ENCODE measurements at places on chromosomes 4 and X.

GRCh38 chr4:46554760-46555465, 165.0 kb upstream of the GABRA2 start:
- DNase-seq = no peak

DNA sequence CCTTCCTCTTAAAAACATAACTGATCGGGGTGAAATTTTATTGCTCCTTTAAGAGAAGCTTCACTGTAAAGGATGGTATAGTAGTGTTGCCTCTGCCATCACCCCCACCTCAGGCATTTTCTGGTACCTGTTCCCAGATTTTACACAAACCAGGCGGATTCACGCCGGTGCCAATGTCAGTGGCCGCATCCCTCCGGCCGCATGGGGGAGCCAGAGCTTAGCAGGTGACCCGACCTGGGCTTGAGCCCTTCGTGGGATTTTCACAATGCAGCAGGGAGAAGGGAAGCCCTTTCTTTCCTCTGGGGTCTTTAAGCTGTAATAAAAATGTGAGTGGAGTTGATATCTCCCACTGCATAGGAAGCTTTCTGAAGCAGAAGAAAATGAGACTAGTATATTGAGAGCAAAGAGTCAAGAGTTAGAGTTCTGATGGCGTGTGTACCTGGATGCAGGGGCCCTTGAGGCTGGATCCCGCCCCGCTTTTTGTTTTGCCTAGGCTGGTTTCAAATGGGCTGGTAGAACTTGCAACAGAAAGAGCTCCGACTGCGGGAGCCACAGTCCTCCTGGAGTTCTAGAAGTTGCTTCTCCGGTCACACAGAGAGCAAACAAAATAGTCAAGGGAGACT, 59.4 kb downstream of the POLR2B start:
- peak; percentile 25 for DNase-seq

DNA sequence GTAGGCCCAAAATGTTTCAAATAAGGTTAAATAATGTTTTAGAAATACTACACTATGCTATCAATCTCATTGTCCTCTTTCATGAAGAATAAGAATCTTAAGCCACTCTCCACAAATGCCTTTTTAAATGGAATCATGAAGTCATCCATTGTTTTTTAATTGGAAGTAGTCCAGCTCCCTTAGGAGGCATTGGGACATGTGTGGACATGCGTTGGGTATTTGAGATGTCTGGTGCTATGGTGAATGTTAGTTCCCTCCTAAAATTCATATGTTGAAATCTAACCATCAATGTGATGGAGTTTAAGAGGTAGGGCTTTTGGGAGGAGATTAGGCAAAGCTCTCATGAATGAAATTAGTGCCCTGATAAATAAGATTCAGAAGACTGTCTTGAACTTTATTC, 289.0 kb downstream of the C4orf33 start:
- no peak for DNase-seq

DNA sequence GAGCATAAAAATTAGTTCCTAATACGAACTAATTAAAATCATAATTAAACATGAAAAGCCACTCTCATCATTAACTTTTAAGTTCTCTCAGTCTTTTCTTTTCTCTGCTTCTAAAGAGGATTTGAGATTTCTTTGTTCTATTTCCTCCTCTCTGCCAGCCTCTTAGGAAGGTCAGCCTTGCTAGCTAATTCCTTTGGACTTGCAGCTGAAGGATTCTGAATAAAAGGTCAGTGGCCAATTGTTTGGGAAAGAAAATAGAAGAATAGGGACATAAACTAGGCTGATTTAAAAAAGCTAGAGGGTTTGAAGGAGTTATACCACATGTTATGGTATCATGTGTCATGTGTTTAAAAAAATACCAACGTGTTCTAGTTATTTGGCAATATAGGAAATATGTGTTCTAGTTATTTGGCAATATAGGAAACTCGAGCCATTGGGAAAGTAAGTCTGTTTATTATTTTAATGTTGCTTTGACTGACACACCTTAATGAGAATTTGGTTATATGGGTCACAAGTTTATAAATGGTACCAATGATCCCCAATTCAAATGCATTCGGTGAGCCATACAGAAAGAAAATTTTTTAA, 1668.7 kb upstream of the PCDH7 start:
- no peak for DNase-seq

GRCh38 chr4:83616252-83616651, 80.3 kb downstream of the GPAT3 start:
- no peak for DNase-seq

GRCh38 chr4:65635051-65635821, 35.1 kb downstream of the EPHA5 start:
- no peak for DNase-seq

DNA sequence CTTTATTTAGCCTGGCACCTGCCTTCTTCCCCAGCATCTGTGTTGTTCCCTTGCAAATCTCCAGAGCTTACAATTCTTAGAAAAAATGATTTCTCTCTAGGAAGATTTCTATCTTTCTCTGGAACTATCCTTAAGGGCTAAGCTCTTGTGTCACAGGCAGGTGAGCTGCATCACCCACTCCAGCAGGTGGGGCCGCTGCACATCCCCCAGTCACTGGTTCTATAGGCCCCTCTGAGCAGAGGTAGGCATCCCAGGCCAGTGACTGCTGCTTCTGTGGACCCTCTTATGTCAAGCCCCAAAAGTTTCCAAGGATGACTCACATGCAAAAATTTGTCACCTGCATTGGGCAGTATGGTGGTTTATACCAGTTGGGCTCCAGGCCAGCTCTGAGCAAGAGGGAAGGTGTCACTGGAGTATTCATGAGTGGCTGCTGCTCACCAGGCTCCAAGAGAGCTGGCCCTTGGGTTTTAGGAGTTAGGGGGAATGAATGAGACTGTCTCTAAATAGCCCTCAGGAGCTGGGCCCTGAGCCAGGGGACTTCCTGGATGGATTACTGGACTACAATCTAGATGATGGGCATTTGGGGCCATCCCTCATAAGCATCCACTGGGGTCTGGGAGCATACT, 208.1 kb upstream of the EOLA2 start:
- DNase-seq = peak; percentile 33

GRCh38 chrX:71439420-71439819, 73.3 kb downstream of the TAF1 start:
- no peak for DNase-seq

DNA sequence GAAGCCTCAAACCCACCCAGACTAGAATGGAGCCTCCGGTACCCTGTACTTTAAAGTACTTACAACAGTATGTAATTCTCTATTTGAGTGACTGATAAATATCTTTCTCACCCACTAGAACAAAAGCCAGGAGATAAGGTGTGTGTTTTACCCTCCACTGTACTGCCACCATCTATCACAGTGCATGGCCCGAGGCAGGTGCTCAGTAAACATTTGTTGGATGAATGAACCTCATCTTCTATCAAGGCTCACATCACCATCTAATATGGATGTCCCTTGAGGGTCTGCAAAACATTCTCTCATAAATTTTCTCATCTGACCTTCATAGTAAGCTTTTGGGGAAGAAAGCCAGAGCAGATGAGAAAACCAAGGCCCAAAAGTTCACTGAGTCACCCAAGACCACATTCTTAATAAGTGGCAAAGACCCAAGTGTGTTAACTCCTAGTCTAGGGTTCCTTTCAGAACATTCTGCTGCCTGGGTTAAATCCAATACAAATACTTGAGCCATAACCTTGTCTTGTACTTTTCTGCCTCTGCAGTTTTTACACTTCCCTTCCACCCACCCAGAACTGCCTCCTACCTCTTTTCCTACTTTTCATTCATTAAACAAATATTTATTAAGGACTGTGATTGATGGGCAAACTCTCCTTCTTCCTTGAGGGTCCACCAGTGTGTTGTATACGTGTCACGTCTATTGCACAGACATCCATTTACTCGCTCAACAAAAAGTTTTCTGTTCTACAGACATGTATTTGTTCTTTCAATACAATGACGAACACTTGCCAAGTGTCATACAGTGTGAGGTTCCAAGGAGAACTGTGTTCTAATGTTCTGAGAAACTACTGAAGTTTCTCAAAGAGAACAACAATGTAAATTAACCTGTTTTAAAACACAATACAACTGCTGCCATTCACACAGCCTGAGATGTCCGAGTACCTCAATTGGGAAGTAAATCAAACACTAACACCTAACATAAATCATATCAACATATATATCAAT, 35.7 kb downstream of the APBB2 start:
- DNase-seq = no peak

DNA sequence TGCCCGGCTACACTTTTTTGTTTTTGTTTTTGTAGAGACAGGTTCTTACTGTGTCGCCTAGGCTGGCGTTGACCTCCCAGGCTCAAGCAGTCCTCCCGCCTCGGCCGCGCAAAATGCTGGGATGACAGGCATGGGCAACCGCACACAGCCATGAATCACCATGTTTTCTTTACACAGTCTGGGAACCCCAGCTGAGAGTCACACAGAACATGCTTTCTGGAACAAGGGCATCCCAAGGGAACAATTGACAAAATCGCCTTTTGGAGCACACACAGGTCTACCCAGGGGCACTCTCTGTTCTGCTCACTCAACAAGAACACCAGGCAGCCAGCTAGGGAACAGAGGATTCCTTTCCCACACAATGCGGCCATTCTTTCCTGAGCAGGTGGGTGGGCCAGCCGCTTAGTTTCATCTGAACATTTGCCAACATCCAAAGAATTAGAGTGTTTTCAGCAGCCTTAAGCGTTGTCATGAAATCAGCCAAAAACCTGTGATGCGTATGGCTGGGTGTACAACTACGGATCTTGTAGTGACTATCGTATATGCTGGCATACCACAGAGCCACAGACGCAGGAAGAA, 15.7 kb downstream of the PRKX start:
- peak; percentile 32 for DNase-seq

DNA sequence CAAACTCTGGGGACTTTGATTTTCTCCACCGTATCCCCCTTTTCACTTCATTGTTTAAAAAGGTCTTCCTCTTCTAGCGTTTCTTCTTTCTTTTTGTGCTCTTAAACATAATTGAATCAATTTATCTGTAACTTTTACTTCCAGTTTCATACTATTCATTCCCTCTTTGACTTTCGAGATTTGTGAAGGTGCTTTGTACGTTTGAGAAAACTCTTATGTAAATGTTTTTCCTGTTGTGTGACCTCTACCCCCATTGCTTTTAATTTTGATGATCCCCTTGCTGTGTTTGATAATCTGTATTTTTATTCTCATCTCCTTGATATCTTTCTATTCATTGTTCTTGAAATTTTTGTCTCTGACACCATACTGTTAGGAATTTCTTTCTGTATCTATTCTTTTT, 4.8 kb downstream of the USP38 start:
- no peak for DNase-seq

DNA sequence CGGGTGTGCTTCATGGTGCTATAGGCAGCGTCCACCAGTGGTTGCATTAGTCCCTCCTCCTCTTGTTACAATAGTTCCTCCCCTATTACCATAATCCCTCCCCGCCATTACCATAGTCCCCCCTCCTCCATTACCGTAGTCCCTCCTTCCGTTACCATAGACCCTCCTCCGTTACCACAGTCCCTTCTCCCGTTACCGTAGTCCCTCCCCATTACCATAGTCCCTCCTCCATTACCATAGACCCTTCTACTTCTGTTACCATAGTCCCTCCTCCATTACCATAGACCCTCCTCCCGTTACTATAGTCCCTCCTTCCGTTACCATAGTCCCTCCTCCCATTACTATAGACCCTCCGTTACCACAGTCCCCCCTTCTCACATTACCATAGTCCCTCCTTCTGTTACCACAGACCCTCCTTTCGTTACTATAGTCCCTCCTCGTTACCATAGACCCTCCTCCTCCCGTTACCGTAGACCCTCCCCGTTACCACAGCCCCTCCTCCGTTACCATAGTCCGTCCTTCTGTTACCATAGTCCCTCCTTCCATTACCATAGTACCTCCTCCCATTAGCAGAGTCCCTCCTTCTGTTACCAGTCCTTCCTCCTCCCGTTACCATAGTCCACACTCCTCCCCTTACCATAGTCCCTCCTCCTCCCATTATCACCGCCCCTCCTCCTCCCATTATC, 129.6 kb downstream of the DHRSX start:
- no peak for DNase-seq

- peak; percentile 96 for DNase-seq
Measured at GRCh38 chr4:165398570-165398969, 19.8 kb downstream of the CPE start.

GRCh38 chrX:100625985-100626491, 10.6 kb downstream of the TSPAN6 start:
- no peak for DNase-seq

DNA sequence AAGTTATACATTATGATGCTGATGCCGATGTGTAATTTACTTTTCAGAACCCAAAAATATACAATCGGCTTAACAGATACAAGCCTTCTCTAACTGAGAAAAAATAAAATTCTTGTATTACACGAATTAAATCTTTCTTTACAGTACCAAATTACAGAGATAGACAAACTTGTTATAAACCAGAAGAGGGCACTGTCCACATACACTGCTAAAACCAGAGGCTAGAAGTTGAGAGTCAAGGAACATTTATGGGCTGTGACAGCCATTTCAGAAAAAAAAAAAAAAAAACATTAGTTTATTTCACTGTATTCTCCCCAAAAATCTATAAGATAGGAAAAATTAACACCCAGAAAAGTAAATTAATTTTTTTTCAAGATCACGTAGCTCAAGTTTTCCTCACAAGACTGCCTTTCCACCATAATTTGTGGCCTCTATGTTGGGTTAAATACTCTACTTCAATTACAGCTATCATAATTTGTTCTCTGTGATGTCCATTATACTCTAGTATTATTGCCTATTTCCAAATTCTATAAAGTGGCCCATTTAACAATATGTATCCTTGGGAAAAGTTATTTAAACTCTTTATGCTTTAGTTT, 12.0 kb downstream of the EREG start:
- DNase-seq = peak; percentile 49

DNA sequence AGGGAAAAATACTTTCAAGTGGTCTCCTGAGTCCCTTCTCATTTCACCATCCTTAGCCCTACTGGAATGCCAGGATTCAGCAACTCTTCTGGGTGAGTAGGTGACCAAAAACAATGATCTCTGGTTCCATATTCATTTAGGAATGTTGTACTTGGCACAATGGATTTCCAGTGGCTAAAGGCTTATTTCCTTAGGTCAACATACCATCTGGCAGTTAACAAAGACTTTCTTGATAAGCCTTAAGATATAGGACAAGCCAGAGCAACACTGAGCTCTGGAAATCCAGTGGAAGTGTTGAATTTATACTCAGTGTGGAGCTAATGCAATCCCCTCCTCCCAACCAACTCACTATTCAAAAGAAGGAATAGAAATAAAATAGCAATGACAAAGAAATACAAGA, 139.4 kb upstream of the EMCN start:
- no peak for DNase-seq

- DNase-seq = no peak
Measured at GRCh38 chr4:89829470-89830138, 7.4 kb downstream of the SNCA start.

- DNase-seq = no peak
Measured at GRCh38 chr4:71187404-71188155, 151.2 kb upstream of the SLC4A4 start.

- DNase-seq = no peak
Measured at GRCh38 chrX:44596277-44596676, 53.6 kb upstream of the FUNDC1 start.

All from DMS79 treated with DMSO at 0.1 percent for 48 hours (cell line).